ENCODE measurements at places on chromosomes 5 and 9.

DNA sequence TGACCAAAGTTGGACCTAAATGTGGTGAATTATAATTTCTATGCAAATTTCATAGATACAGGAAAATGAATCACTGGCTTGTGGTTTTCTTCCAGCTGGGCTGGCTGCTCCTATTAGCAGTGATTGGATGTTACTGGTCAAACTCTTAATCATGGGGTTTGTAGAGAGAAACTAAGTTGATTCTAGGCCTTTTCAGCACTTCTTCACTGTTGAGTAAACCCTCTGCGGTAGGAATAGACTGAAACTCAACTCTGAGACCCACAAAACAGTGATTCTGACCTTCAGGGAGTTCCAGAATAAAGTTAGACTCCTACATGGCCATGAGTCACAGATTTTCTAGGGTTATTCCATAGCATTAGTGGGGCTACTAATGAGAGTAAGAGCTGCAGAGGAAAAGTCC lies 47.9 kb upstream of the FKTN start:
- no peak for DNase-seq

- no peak for DNase-seq
Observed at GRCh38 chr9:3936520-3937235, 363.2 kb downstream of the GLIS3 start.

DNA sequence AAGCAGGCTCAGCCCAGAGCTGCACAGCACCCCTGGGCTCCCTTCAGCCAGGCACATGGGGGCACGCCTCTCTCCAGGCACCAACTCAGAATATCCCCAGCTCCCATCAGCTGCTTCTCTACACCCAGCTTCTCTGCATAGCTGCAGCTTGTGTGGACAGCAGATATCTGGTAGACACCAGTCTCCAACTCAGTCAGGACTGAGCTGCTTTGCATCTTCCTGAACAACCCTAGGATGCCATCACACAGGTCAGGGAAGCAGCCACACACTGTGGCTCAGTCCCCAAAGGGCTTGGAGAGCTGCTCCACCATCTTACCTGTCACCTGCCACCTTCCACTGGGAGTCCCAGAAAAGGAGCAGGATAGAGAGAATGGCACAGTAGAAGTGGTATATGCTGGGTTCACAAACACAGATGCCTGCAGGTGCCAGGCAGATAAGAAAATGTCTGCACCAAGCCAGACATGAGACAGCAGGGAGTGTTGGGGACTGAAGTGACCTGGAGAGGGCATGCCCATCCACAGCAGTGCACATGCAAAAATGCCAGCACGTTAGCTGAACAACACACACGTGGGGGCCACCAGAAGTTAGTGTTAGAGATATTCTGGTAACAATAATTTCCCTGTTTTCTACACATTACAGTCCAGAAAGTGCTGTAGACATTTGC lies 42.0 kb downstream of the THBS4 start:
- DNase-seq = no peak

- no peak for DNase-seq
Observed at GRCh38 chr9:97503862-97504210, 2.4 kb downstream of the TMOD1 start.

DNA sequence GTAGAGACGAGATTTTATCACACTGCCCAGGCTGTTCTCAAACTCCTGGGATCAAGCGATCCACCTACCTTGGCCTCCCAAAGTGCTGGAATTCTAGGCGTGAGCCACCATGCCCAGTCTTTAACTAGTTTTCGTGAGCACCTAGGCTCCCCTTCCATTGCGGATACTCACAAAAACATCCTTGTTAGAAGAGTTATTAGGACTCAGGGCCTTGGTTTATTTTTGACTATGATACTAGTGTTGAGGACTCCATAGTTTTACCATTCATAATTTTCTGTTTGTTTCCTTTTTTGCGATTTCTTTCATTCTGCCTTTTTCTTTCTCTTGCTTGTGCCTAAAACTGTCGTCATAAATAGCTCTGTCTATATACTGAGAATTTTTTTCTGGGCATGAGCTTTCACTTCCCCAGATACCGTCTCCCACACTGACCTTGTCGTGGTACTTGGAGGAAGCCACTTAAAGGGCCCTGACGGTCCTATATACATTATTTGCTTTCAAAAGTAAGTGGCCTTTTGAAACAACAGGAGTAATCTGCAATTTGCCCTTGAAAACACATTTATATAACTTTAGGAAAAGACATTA lies 5.2 kb downstream of the F2R start:
- DNase-seq = no peak

GRCh38 chr5:132069994-132070393 lies 3.6 kb upstream of the CSF2 start:
- no peak for DNase-seq

- DNase-seq = no peak
Observed at GRCh38 chr9:92048924-92049625, 66.1 kb downstream of the SPTLC1 start.

GRCh38 chr5:93922551-93922950 lies 181.2 kb upstream of the POU5F2 start:
- DNase-seq = no peak

- no peak for DNase-seq
Observed at GRCh38 chr9:110089681-110090370, 118.1 kb downstream of the C9orf152 start.

- no peak for DNase-seq
Observed at GRCh38 chr9:34651876-34652601, at the start of gene IL11RA. Gene IL11RA, plus strand, starts transcription at chr9:34652185. Its CDS starts 3,033 bp downstream, at chr9:34655218.

DNA sequence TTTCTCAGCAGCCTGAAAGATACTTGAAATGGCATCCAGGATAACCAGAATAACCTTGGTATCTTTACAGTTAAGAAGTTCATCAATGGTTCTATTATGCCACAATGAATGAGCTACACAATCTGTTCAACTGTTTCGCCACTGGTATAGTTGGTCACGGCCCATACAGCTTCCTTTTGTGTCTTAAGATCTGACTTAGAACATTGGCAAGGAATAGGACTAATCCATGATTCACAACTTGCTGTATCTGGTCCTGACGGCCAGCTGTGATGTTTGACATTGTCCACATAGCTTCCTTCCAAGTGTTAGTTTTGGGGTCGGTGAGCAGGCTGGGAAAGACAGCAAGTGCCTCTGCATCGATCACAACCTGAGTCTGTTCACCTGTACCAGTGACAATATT lies 113.3 kb upstream of the RAD23B start:
- DNase-seq = no peak

DNA sequence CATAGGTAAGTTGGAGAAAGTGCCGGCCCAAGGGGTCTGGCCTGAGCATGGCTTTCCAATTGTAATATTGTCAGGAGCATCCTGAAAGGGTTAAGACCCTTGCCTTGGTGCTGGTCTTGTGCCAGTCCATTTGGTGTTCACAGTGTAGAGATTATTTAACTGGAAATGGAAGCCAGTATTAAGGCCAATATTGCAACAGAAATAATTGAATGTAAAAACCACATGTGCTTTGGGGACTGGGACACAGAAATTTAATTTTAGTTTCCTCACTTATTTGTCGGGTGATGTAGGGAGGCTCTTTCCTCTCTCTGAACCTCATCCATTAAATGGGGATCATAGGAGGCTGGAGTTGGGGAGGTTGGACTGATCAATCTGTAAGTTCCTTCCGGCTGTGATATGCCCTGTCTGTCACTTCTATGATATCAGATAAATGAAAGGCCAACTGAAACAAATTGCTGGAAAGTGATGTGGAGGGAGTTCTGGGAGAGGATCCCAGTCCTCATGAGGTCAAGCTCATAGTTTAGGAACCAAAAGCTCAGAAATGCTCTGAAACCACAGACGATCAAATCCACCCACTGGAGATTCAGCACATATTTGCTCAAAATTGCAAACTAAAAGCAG lies 54.8 kb upstream of the COL15A1 start:
- DNase-seq = no peak

DNA sequence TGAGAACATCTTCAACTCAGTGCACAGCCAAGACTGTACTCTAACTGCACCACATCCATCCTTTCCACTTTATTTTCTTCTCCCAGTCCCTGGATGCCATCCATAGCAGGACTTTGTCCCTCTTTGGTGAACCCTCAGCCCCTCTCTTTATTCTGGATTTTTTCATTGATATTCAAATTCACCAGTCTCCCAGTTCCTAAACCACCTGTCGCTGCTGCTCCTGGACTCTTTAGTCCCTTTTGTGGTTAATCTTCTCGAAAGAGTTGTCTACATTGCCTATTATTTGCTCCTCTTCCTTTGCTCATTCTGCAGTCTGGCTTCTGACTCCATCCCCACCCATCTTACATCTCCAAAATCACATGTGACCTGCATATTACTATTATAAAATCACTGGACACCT lies 59.4 kb upstream of the ZSWIM6 start:
- DNase-seq = no peak

GRCh38 chr5:95925378-95925744 lies 36.3 kb downstream of the ELL2 start:
- no peak for DNase-seq

- no peak for DNase-seq
Observed at GRCh38 chr9:112367465-112367864, 12.4 kb upstream of the HSDL2 start.

DNA sequence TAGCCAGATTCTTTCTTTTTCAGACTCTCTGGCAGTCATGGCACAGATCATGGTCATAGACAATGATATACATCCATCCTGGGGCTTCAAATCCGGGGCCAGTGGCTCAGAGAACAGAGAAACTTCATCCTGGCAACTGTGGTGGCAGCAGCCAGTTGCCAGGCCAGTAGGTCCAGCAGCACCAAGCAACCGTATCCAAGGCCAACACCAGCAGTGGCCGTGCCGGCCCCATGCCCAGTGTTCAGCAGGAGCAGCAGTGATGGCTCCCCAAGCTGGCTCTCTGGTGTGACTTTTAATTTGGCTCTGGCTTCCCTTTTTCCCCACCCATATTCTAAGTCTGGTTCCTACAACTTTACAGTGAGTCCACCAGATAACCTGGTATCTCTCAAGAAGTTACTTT lies 300.5 kb downstream of the DEPDC1B start:
- no peak for DNase-seq

- peak; percentile 2 for DNase-seq
Observed at GRCh38 chr5:35651002-35651756, 33.5 kb downstream of the SPEF2 start.

- no peak for DNase-seq
Observed at GRCh38 chr9:37001459-37001858, 32.6 kb downstream of the PAX5 start.

- DNase-seq = no peak
Observed at GRCh38 chr5:139514486-139514856, 31.9 kb upstream of the STING1 start.

DNA sequence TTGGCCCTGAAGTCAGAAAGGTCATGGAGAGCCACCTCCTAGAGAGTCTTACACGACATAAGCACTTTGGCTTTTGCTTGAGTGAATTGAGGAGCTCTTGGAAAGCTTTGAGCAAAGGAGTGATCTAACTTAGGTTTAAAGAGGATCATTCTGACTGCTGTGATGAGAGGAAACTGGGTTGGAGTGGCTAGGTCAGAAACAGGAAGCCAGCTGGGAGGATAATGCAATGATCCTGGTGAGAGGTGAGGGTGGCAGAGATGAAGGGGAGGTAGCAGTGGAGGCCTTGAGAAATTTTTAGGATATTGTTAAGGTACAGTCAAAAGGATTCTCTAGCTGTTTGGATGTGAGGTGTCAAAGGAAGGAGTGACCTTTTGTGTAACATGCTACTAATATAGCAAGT lies 32.2 kb upstream of the ROPN1L start:
- DNase-seq = no peak

DNA sequence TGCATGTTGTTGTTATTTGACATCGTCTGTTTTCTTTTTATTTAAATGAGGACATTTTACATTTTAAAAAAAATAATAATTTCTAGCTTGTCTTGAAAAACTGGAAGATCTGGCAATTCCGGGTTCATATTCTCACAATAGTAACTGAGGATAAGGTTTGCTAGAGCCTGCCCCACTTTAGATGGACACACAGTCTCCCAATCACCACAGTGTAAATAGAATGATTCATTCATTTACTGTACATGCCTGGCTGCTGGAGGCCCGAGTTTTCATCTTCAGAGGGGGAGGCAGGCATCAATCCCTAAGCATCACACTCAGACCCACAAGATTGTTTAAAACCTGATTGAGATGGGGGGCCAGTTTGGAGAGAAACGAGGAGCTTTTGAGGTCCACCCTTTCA lies 2039.7 kb upstream of the WWC1 start:
- DNase-seq = no peak

- DNase-seq = no peak
Observed at GRCh38 chr5:147669169-147669869, 113.2 kb downstream of the JAKMIP2 start.

GRCh38 chr5:126658561-126658960 lies 57.8 kb downstream of the PHAX start:
- DNase-seq = no peak

GRCh38 chr5:90054612-90055011 lies 354.9 kb downstream of the CETN3 start:
- DNase-seq = no peak

Data from activated CD4-positive, CD25-positive, alpha-beta regulatory T cell (primary cell).